AML-193 (cell line): ENCODE measurements at places on chromosomes 6 and 20.

- DNase-seq: no peak
Measured at GRCh38 chr6:1912731-1913130, 303.0 kb downstream of the FOXC1 start.

GRCh38 chr20:61373055-61373399 is 121.0 kb downstream of the CDH4 start:
- no peak for DNase-seq

- DNase-seq: no peak
Measured at GRCh38 chr6:40504274-40504673, 82.9 kb downstream of the LRFN2 start.

DNA sequence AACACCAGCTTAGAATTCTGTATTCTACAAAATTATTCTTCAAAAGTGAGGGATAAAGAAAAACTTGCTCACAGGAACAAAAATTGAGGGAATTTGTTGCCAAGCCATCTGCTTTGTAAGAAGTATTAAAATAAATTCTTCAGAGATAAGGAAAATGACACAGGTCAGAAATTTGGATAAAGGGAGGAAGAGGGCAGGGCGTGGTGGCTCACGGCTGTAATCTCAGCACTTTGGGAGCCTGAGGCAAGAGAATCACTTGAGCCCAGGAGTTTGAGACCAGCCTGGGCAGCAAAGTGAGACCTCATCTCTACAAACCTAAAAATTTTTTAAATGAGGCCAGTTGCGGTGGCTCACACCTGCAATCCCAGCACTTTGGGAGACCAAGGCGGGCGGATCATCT is 11.8 kb downstream of the SMIM28 start:
- no peak for DNase-seq

DNA sequence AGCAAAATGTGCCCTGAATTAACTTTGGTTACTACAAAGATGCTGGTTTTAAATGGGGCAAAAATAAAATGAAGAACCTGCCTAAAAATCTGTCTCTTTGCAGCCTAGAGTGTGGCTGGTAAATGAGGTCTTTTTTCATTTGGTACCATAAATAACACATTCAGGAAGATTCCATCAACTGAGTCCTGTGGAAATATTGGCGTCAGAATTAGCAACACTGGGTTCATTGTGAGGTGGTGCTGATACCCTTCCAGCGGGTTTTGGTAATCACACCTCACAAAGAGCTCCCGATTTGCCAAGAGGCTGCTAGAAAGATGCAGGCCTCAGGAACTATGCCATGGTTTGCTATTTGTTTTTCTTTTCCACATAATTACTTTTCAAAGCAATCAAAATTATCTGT is 55.3 kb downstream of the FAM50B start:
- no peak for DNase-seq

GRCh38 chr6:21277601-21278374 is 315.8 kb upstream of the SOX4 start:
- no peak for DNase-seq

DNA sequence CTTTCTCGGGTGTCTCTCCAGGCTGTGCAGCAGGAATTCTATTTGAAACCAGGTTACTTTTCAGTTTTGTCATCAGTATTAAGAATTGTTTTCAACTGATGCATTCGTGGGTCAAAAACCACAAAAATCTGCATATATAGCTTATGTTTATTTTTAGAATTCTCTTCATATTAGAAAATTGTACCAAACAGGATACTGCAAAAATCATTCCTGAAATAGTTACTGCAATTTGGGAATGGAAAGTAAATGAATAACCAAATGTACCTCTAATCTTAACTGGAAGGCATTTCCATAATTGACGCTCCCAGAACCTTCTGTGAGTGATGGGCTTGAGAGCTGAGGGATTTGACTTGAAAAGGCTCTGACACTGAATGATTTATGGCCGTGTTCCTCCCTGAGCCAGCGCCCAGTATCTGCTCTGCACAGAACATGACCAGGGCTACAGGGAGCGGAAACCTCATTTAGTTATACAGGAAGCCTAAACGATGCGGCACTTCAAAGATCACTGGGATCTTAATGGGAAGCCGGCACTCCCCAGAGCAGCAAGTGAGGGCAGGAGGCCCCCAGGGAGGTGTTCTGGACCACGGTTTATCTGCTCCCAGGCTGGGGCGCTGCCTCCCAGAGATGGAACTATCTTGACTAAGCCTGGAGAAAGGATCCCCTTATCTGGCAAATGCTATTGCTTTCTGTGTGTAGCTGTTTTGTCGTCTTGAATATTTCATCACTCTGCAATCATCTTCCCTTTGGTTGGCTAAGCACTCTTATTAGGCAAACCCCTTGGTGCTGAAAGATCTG is 446.0 kb downstream of the QKI start:
- DNase-seq: no peak

DNA sequence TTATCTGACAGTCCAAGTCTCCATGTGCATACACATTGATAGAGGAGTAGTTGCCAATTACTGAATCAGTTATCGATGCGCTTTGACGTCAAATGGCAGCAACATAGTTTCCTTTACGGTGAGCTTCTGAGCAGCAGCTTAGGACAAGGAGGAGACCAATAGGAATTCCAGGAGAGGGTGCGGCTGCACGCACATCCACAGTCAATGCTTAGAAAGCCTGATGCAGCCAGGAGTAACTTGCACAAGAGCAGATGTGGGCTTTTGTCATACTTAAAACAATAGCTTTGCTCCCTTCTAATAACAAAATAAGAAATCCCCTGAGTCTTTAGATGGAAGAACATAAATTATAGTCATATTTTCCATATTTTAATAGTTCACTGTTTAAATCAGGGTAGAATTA is 442.1 kb downstream of the BCKDHB start:
- DNase-seq: no peak

DNA sequence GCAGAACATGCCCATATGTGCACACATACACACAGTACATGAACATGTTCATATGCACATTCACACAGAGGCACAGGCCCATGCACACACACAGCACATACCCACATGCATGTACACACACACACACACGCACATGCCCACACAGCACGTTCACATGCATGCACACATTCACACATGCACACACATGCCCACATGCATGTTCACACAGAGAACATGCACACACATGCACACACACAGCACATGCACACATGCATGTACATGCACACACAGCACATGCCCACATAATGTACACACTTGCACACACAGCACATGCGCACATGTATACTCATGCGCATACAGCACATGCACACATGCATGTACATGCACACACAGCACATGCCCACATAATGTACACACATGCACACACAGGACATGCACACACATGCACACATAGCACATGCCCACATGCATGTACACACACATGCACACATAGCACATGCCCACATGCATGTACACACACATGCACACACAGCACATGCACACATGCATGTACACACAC is 25.9 kb downstream of the RNASET2 start:
- DNase-seq: no peak

DNA sequence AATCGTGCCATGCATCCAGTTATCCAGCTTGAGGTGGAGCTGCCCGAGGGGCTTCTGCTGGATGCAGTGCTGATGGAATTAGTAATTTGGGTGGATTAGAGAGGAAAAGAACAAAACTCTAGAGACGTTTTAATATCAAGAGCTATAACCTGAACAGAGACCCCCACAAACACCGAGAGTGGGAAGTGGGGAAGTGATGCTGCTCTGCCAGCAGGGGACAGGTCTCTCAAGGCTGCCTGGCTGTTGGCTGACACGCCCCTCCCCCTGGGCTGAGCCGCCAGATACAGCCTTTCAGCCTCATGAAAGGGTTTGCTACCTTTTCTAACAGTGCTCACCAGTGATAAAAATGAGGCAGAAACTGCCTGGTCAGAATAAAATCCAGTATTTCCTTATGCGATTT is 9.6 kb downstream of the LEMD2 start:
- no peak for DNase-seq

- peak; percentile 75 for DNase-seq
Measured at GRCh38 chr6:137944793-137945498, 77.9 kb downstream of the TNFAIP3 start.

DNA sequence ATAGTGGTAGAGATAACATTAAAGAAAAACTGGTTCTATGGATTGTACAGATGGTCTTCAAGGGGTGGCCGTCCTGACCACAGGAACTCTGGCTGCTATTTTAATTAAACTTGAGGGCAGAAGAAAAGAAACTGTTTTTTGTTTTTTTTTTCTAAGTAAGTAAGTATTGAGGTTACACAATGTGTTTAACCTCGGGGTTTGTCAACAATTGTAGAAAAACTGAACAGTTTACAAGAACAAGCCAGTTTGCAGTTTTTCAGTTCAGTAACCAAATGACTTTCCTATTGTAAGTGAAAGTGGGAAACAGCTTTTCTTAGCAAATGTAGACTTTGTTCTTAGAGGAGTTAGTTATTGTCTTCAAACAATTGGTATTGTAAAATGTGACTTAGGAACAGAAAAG is 77.0 kb downstream of the PLCB1 start:
- no peak for DNase-seq

GRCh38 chr6:135162678-135163439 is 18.2 kb upstream of the MYB start:
- peak; percentile 18 for DNase-seq

- DNase-seq: no peak
Measured at GRCh38 chr20:2124564-2125213, 23.1 kb downstream of the STK35 start.

GRCh38 chr6:51077821-51078518 is 259.3 kb downstream of the TFAP2B start:
- DNase-seq: no peak

GRCh38 chr20:62025832-62026563 is 39.7 kb downstream of the TAF4 start:
- peak; percentile 44 for DNase-seq

- DNase-seq: no peak
Measured at GRCh38 chr6:36774331-36774730, 64.9 kb downstream of the CPNE5 start.

DNA sequence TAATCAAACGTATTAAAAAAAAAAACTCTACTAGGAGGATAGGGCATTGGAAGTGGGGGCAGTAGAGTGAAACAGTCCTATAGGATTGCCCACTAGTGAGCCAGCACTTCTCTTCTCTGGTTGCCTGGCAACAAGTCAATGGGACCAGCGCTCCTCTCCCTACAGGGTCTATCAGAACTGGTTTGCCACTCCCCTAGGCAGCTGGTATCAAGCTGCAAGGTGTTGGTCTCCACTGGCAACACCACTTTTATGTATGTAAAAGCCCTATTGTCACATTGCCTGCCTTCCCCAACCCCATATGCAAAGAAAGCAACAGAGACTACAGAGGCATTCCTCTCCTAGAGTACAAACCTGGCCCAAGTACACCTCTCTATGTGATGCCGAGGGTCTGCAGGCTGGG is 166.9 kb upstream of the MCHR2 start:
- DNase-seq: no peak

DNA sequence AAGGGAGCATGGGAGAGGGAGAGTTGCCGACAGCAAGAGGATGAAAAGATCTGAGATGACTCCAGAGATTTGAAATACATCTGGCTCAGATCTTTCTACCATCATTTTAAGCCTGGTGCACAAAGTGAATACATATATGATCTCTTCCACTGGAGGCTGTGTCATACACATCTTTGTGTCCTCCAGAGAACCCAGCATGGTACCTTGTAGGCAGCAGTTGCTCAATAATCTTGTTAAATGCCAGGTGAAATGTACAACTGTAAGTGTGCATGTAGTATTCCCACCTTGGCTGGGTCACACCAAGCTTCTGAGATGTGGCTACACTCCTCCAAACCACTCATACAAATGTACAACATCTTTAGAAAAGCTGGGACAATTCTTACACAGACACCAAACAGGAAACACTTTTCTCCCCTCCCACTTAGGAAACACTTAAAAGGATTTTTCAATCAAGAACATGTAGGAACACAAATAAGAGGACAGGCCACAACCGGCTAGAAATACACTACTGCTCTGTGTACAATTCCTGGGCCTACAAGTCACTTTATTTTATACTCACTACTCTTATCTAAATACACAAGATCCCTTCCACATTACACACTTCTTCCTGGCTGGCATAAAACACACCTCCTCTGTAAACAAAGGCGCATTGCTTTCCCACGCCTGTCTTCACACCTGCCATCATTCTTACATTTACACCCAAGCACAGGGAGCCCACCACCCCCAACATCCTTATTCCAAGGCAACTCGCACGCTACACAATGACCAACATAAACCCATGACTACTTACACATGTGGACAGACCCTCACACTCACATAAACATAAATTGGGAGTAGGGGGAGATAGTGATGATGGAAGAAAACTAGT is 3.8 kb upstream of the IER3 start:
- DNase-seq: no peak

DNA sequence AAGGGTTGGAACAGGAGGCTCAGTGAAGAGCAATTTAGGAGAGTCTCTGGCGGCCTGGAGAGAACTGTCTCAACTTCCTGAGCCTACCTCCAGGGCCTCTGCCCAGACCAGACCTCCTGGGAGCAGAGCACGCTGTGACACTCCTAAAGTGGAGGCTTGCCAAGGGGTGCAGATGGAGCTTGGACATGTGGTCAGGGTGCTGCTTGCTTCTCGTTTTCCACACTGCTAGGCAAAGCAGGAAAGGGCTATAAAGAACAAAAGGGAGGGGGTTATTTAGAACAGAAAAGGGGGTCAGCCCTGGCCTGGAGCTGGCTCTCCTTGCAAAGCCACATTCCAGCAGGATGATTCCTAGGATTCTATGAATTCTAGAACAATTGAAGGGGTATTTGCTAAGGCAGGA is 145.7 kb upstream of the GGTLC1 start:
- no peak for DNase-seq

- no peak for DNase-seq
Measured at GRCh38 chr6:12483712-12484111, 193.6 kb downstream of the EDN1 start.

DNA sequence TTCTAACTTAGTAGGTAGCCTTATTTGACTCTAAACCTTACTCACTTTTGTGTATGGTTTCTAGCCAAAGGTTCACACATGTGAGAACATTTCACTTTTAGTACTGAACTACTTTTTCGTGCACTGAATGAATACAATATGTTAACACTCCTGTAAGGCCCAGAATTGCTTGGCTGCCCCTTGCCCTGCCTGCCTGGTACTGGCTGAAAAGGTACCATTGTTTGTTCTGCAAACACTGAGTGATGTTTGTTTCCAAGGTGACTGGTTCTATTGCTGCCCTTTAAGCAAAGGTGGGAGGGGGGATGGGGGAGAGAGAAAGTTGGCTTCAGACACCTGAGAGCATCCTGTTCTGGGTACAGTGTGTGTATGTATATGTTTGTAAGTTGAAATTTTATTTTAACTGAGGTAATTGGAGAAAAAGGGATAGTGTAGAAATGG is 31.2 kb downstream of the RREB1 start:
- no peak for DNase-seq

- DNase-seq: peak; percentile 25
Measured at GRCh38 chr6:27836141-27836782, 75.9 kb downstream of the OR2B2 start.

- no peak for DNase-seq
Measured at GRCh38 chr6:113361014-113361645, 496.0 kb upstream of the MARCKS start.

DNA sequence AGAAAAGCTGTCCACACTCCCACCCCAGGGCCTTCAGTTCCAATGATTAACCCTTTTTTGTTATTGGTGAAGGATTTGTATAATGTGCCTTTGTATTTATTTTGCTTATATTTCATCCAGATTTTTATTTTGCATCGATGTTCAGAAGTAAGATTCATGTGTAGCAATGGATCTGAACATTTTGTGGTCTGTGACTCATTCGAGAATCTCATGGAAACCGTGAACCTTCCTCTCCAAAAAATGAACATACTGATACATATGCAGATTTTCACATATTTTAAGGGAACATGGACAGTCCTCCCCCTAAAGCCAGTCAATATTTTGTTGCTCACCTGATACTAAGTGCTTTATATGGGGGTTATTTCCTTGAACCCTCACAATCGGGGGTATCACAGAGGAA is 421.8 kb upstream of the SOX4 start:
- DNase-seq: no peak

GRCh38 chr6:36692861-36693702 is 4.5 kb upstream of the RAB44 start:
- no peak for DNase-seq
